ENCODE measurements at places on chromosomes 6 and 20.

- no peak for DNase-seq
Observed at GRCh38 chr20:46994341-46994740, 99.7 kb downstream of the EYA2 start.

GRCh38 chr6:79494841-79495240 is 42.4 kb downstream of the LCA5 start:
- DNase-seq: no peak

- no peak for DNase-seq
Observed at GRCh38 chr20:63594043-63594561, 20.1 kb upstream of the HELZ2 start.

DNA sequence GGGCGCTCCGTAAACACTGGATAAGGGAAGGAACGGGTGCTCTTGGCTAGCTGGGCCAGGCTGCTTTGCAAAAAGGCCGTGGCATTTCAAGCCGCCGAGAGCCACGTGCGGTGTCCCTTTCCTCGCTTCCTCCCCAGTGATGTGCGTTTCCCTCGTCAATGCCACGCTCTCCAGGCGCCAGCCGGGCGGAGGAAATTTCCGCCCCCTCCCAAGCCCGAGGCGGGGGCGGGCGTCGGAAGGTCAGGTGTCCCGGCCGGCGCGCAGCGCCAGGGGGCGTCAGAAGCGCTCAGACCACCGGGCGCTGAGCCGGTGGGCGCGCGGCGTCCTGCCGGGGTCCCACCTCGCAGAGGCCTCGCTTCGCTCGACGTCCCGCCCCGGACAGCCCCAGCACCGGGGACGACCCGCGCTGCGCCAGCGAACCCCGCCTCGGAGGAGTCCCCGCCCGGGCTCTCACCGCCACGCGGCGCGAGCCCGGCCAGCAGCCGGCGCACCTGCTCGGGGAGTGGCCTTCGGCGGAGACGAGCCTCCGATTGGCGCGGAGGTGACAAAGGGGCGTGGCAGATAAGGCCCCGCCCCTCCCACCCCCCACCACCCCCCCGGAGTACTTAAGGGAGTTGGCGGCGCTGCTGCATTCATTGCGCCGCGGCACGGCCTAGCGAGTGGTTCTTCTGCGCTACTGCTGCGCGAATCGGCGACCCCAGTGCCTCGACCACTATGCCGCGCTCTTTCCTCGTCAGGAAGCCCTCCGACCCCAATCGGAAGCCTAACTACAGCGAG is at the start of gene SNAI1:
SNAI1 (plus strand) TSS at position 635 of the 777 bp plus-strand sequence; CDS start at position 715, 80 bp downstream.
- peak; percentile 53 for DNase-seq

GRCh38 chr6:93917216-93917615 is 497.9 kb upstream of the EPHA7 start:
- no peak for DNase-seq

DNA sequence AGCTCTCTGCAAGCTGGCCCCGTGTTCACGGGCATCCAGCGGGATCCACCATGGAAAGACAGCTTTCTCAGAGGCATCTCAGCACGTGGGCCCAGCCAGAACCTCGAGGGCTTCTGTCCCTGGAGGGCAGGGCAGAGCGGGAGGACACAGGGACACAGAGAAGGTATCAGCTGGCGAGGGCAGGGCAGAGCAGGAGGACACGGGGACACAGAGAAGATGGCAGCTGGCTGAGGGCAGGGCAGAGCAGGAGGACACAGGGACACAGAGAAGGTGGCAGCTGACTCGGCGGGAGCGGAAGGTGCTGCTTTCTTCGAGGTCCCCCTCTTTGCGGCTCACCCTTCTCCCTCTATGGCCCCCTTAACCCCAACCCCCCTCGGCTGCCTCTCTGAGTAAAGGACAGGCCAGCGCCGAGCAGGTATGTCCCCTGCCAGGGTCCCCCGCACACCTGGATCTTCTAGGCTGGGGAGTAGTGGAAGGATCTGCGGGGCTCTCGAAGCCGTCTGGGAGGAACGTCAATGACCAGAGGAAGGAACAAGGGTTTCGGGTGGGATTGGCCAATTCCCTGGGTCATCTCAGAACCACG is 28.9 kb upstream of the BHLHE23 start:
- no peak for DNase-seq

Data from NCI-H1694 (cell line).